Upper lobe of right lung (tissue), 1 donor: ENCODE measurements at places on chromosomes 1 and 21.

- no peak for DNase-seq
- peak overlapping the region; percentile 11 for H3K27ac ChIP-seq
- no peak overlapping the region for H3K4me3 ChIP-seq
- H3K27me3 ChIP-seq = no peaks in the 10 kb centered on the region
These were observed 28.6 kb downstream of the TMEM53 start for GRCh38 chr1:44645476-44646244.

DNA sequence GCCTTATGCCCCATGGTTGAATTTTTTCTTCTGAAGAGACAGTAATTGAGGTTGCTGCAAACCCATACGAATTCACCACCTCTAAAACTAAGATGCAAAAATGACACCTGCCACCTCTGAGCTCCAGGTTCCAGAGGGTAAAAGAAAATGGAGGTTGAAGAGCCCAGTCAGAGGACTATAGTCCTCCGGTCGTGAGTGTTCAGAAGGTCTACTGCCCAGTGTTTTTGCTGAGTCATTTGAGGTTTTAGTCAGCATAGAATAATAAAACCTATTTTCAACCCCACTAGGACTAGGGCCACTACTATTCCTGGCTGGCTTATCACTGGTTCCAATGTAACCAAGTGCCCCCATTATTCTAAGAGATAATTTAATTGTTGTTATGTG, 12.9 kb upstream of the SLAMF7 start:
- H3K4me3 ChIP-seq = no peak overlapping the region
- H3K36me3 ChIP-seq = no peaks in the 10 kb centered on the region
- H3K4me1 ChIP-seq = peaks cover 10% of the 10 kb centered on the region

DNA sequence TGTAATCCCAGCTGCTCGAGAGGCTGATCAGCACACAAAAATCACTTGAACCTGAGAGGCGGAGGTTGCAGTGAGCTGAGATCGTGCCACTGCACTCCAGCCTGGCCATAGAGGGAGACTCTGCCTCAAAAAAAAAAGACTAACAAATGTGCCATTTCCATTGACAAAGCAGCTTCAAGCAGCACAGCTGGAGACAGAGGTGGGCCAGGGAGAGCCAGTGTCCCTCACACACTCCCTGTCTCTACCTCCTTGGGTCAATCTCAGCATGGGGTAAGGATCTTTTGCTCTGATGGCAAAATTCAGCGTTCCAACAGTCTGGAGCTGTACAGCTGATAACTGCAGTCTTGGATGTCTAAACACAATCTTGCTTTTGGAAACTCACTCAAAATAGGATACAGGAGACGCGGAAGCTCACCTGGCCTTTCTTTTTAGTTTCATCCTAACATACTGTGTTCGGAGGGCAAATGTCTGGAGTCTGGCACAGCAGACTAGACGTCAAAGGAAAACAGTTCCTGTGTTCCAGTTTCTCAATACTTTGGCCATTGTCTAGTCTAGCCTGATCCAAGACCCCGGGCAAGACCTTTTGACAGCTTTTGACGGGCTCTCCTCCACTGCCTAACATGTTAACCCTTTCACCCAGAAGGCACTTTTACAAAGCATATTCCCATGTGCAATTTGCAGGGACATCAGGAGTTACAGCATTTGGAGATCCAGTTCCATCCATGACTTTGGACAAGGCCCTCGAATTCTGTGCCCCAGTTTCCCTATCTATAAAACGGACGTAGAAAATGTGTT, 2.9 kb downstream of the RCC2 start:
- H3K4me1 ChIP-seq = peaks cover 38% of the 10 kb centered on the region
- no peaks in the 10 kb centered on the region for H3K27me3 ChIP-seq
- peaks cover 9% of the 10 kb centered on the region for H3K36me3 ChIP-seq
- peak overlapping the region; percentile 66 for H3K4me3 ChIP-seq
- DNase-seq = no peak

DNA sequence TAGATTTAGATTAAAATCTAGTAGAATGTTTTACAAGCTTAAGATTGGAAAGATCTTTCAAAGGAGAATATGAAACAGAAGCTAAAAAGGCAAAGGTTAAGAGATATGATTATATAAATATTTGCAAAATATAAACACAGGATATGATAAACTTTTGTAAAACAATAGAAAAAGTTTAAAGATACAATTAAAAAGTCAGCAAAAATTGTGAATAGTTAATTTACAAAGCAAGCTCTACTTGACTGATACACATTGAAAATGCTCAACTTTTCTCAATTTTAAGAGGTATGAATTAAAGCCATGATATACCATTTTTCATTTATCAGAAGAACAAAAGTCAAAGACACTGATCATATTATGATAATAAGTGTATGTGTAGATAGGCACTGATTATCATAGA, 21.0 kb downstream of the RAB3GAP2 start:
- H3K27me3 ChIP-seq = no peaks in the 10 kb centered on the region
- no peak overlapping the region for H3K27ac ChIP-seq
- H3K4me1 ChIP-seq = no peaks in the 10 kb centered on the region

- H3K27me3 ChIP-seq = no peaks in the 10 kb centered on the region
- DNase-seq = no peak
- peaks cover 51% of the 10 kb centered on the region for H3K4me1 ChIP-seq
These were observed 3.9 kb downstream of the C1orf198 start for GRCh38 chr1:230864441-230864840.

- H3K27ac ChIP-seq = no peak overlapping the region
- H3K4me1 ChIP-seq = no peaks in the 10 kb centered on the region
- H3K36me3 ChIP-seq = no peaks in the 10 kb centered on the region
- DNase-seq = no peak
- no peaks in the 10 kb centered on the region for H3K27me3 ChIP-seq
These were observed 15.4 kb downstream of the NGF start for GRCh38 chr1:115322631-115323030.

- DNase-seq = no peak
- no peaks in the 10 kb centered on the region for H3K4me1 ChIP-seq
- H3K36me3 ChIP-seq = peaks cover 11% of the 10 kb centered on the region
- H3K4me3 ChIP-seq = no peak overlapping the region
These were observed 26.0 kb downstream of the PTBP2 start for GRCh38 chr1:96747565-96747964.

GRCh38 chr1:118118873-118119463, 66.1 kb downstream of the SPAG17 start:
- no peaks in the 10 kb centered on the region for H3K27me3 ChIP-seq
- DNase-seq = no peak
- no peaks in the 10 kb centered on the region for H3K4me1 ChIP-seq
- no peak overlapping the region for H3K4me3 ChIP-seq

- peaks cover 12% of the 10 kb centered on the region for H3K36me3 ChIP-seq
- no peak overlapping the region for H3K27ac ChIP-seq
- H3K4me1 ChIP-seq = peaks cover 14% of the 10 kb centered on the region
- no peaks in the 10 kb centered on the region for H3K27me3 ChIP-seq
- H3K4me3 ChIP-seq = no peak overlapping the region
These were observed 14.1 kb downstream of the TTC3 start for GRCh38 chr21:37087188-37087587.

GRCh38 chr1:204493984-204494280, 673 bp downstream of the PIK3C2B start:
- no peaks in the 10 kb centered on the region for H3K36me3 ChIP-seq
- peak overlapping the region; percentile 87 for H3K27ac ChIP-seq
- DNase-seq = peak; percentile 90
